ENCODE measurements at places on chromosomes 3 and 15.

GRCh38 chr3:156509189-156510174, 45.4 kb downstream of the SSR3 start:
- DNase-seq, result peak; percentile 75

DNA sequence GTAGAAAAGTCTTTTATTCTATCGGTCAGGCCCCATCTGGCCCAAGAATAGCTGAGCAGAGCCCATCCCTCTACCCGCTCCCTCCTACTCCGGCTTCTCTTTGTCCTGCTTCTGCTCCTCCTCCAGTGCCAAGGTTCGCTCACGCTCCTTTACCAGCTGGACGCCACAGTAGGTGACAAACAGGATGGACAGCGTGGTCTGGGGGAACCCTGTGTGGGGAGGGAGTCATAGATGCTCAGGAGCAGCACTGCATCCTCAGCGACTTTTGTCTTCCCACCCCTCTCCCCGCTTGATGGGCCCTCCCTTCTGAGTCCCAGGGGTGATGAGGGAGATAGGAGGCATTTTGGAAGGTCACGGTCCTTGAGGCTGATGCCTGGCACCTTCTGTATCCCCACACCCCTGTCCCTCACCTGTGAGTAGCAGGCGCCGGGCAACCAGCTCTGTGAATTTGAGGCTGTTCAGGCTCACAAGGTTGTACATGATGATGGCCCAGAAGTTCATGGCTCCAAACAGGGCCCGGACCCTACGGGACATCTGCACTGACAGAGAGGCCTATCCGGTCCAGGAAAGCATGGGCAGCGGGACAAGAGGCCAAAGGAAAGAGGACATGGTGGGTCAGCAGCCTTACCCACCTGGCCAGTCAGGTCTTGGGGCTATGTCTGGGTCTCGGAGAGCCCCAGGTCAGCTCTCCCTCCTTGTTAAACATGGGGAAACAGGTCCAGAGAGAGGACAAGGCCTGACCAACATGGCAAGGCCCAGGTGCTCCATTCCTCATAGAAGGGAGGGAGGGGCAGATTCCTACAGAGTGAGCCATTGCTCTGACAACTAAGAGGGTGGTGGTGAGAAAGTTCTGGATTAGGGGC, 7.6 kb downstream of the KLHL40 start:
- DNase-seq, result no peak

DNA sequence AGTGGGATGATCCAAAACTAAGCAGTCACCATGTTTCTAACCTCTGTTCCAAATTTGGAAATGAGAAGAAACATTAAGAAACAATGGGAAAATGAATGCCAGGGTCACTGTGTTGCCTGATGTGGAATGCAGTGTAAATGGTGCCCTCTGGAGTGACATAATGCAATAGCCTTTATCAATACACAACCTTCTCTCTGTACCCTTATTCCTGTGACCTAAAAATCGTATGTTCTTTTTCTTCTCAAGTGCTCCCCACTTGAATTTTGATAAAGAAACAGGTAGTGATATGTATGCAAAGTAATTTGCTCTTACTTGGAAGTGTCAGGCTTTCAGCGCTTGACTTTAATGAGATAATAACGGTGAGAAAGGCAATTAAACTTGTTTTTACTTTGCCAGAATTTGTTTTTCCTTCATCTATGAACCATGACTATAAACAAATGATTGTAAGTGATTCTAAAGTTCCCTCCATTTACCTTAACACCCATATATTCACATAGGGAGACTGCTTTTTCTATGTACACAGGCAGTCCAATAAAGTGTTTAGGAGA, 145.8 kb upstream of the THRB start:
- DNase-seq, result peak; percentile 19

DNA sequence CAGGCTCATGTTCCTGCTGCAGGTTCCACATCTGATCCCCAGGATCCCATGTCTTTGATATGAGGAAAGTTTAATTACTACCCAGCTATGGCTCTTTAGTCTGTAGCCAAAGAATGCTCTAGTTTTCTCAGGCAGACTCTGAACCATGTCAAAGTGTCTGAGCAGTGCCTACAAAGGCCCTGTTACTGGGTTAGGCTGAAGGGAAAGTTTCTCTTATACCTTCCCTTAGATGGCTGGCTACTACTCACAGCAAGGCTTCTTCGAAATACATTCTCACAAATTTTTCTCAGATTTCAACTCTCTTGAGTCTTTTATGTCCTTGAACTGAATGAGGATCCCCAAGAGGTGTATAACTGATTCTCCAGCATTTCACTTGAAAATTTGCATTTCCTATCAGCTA, 102.4 kb downstream of the NR1D2 start:
- no peak for DNase-seq

DNA sequence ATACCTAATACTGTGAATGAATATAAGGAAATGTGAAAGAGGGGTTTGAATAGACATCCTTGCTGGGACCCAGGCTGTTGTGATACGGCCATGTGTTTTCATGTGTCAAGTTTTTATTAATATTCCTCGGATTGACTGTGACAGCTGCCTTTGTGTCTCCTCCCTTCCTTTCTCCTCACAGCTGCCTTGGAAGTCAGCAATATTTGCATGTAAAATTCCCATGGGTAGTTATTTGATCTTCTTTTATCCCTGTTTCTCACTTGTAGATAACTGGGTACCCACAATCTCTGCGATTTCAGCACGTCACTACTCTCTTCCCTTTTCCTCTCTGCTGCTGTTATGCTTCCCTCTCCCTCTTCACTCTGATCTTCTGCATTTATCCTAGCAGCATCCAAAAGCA, 9.4 kb downstream of the GPR156 start:
- DNase-seq, result no peak

GRCh38 chr3:42061025-42061712, 30.0 kb upstream of the TRAK1 start:
- peak; percentile 43 for DNase-seq

GRCh38 chr3:101703169-101703568, 16.7 kb upstream of the RPL24 start:
- no peak for DNase-seq

DNA sequence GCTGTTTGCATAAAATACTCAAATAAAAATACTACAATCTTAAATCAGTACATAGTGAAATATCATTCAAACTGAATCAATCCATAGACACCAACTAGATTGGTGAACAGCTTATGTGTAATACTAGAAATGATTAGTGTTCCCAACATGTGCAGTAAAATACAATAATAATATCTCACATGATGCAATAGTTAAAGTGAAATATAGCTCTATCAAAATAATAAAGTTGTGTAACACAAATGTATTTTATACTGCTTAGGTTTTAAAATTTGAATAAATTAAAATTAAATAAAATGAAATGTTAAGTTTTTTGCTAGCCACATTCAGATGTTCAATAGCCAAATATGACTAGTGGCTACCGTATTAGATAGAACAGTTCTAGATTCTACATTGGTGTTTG, 714.1 kb downstream of the ZNF385D start:
- DNase-seq, result no peak

- DNase-seq, result no peak
Measured at GRCh38 chr3:193210618-193211017, 30.4 kb upstream of the PLAAT1 start.

DNA sequence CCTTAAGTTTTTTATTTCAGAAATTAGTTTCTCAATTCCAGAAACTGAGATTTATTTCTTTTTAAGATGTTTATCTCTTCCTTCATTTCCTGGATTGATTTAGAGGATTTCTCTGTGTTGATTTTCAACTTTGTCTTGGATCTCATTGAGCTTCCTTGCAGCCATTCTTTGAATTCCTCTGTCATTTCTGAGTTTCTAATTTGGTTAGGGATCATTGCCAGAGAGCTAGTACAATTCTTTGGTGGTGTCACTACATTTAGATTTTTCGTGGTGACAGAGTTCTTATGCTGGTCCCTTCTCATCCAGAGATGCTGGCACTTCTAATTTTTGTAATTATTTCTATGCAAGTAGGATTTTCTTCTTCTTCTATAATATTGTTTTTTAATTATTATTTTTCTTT, 691.1 kb upstream of the NAALADL2 start:
- no peak for DNase-seq

GRCh38 chr15:98402486-98402885, 245.9 kb upstream of the IGF1R start:
- no peak for DNase-seq

- no peak for DNase-seq
Measured at GRCh38 chr3:54146506-54147239, 24.3 kb downstream of the CACNA2D3 start.

DNA sequence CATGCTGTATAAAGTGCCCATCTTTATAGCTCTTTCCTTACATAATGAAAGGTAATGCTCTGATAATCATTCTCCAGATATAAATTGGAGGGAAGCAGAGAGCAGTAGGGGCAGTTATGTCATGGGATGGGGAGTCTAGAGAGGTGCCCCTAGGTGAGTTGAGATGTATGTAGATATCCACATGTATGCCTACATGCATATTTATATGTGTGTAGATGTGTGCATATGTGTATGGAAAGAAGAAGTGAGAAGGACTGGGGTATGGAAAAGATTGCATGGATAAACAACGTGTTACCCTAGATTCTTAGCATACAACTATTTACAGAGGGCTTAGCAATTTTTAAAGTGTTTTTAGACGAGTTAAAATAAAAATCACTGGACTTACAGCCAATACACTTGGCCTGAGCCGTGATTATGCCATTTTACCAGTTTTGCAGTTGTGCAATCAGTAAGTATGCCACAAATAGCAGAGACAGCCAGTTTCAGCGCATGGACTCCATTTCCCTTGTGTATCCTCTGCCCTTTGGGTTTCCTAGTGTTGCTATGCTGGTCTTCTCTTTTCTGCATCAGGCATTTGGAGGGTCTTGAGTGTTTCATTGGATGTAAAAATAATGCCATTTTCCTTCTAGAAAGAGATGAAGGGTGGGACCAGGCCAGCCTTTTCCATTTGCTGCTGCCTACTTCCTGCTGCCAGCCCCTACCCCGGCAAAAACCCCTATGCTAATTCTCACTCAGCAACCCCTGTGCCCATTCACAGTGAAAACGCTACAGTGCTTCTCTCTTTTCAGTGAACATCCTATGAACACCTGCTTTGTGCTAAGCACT, 199.4 kb upstream of the NR2E3 start:
- DNase-seq, result no peak

GRCh38 chr15:66456211-66456610, 41.4 kb downstream of the SNAPC5 start:
- no peak for DNase-seq

DNA sequence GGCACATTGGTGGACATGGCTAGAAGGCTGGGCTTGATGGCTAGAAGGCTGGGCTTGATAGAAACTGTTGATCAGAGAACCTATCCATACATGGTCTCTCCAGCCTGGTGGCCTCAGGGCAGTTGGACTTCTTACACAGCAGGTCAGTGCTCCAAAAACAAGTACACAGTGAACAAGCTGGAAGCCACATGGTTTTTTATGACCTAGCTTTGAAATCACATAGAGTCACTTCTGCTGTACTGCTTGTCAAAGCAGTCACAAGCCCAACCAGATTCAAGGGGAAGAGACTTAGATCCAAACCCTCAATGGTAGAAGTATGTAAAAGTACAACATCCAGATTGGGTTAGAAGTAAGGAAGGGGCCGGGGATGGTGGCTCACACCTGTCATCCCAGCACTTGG, 89.4 kb upstream of the HES1 start:
- peak; percentile 23 for DNase-seq

GRCh38 chr3:129254536-129255230, 5.3 kb downstream of the COPG1 start:
- no peak for DNase-seq

DNA sequence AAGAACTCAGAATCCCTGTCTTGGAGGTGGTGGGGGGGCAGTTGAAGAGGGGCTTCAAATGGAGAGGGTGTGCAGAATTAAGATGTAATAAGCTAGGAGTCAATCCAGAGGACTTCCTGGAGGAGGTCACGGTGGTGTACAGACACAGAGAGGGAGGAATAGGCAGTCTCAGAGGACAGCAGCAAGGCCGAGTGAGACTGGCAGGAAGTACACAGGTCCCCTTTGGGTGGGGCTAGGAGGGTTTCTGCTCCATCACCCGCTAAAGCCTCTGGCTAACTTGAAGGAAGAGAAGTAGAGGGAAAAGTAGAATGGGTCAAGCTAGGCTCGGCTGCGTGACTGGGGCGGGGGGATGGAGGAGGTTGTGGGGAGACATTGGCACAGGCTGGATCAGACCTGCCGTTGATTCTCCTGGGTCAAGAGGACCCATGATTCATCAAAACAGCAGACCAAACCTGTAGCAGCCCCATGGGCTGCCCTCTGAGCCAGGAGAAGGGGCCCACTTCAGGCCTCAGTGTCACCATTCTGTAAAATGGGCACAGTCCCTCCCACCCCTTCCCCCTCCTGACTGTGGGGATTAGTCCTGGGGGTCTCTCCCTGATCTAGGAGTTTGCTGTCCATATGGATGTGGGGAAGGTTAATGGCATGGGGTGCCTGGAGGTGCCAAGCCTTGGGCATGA, 16.9 kb downstream of the CSPG4 start:
- no peak for DNase-seq

GRCh38 chr15:93286446-93286845, 197.4 kb upstream of the RGMA start:
- DNase-seq, result no peak

GRCh38 chr3:60160111-60160821, 1091.0 kb downstream of the FHIT start:
- no peak for DNase-seq

DNA sequence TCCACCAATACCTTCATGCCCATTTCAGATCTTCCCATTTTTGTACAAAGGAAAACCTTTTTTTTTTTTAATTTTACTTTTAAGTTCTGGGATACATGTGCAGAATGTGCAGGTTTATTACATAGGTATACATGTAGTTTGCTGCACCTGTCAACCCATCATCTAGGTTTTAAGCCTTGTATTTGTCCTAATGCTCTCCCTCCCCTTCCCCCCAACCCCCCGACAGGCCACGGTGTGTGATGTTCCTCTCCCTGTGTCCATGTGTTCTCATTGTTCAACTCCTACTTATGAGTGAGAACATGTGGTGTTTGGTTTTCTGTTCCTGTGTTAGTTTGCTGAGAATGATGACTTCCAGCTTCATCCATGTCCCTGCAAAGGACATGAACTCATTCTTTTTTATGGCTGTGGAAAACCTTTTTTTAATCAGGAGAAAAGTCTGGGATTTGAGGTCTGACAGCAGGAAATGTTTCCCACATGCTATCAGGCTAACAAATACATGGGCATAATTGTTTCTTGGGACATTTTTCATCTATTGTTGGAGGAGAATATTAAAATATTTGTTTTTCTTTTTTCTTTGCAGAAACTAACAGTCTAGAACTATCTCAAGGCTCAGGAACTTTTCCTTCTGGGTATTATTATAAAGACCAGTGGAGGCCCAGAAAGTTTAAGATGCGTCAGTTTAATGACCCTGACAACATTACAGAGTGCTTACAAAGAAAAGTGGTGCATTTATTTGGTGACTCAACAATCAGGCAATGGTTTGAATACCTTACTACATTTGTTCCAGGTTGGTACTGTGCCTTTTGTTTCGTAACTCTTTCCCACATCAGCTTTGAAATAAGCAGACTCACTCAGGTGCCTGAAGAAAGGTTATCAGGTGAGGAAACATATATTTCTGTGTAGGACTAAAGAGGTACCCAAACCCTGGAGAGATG, 32.8 kb upstream of the NFKBIZ start:
- DNase-seq, result no peak

- DNase-seq, result no peak
Measured at GRCh38 chr15:94042180-94042928, 189.0 kb upstream of the MCTP2 start.

All from suppressor macrophage treated with lipopolysaccharide for 4 hours (primary cell).